Uterus (tissue), 4 donors: ENCODE measurements at places on chromosomes 12 and 14.

DNA sequence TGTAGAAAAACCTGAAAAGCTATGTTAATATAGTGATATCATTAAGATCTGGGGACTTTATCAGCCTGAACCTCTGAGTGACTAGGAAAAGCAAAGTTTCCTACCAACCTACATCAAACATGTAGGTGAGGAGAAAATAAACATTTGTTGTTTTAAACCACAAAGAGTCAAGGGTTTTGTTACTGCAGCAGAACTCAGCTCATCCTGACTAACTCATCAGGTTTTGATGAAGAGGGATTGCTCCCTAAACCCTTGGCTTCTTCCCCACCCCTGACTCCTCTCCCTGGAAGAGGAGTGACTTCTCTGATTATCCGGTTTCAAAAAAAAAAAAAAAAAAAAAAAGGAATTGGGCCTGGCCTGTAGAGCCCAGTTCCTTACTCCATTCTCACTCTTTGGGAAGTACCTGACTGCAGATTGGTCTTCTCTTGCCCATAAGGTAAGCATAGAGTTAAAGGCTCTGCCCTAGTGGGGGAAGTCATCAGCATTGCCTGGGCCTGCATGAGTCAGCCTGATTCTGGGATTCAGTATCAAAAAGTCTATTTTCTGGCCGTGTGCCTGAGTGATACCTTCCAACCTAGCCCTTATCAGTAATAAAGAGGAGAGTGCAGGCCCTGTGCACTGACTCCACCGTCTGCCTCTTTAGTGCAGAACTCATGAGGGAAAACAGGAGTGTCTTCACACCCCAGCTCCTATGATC lies 16.9 kb downstream of the BDKRB1 start:
- DNase-seq: no peak

GRCh38 chr12:56999456-56999855 lies 6.9 kb downstream of the ZBTB39 start:
- no peak for DNase-seq

- no peak for DNase-seq
Measured at GRCh38 chr14:106662936-106663550, 1136.7 kb downstream of the TMEM121 start.

DNA sequence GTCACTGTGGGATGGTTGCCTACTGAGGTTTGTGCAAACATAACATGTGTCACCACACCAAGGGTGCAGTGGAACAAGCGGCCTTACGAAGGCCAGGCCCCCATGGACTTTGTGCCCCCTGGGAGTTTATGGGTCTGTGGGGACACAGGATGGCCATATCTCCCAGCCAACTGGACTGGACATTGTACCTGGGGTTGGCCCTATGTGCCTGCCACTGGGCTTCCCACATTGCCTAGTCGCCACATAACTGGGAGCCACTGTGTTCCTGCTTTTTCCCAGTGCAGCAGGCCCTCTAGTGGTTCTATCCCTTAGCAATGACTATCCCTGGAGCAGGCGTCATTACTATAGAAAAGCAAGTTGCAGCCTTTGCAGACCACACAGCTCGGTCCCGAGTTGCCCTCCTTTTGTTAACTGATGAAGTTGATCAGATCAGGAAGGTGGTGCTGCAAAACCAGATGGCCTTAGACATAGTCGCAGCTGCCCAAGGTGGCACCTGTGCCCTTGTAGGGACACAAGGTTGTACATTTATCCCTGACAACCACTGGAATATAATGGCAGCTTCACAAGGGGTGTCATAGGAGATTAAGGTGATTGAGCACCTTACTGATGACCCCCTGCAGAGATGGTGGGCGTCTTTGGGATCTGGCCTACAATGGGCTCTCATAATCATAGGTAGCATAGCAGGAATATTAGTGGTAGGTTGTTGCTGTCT lies 15.2 kb upstream of the RNASE12 start:
- DNase-seq: no peak

GRCh38 chr12:15563663-15564062 lies 225.5 kb downstream of the EPS8 start:
- DNase-seq: no peak

DNA sequence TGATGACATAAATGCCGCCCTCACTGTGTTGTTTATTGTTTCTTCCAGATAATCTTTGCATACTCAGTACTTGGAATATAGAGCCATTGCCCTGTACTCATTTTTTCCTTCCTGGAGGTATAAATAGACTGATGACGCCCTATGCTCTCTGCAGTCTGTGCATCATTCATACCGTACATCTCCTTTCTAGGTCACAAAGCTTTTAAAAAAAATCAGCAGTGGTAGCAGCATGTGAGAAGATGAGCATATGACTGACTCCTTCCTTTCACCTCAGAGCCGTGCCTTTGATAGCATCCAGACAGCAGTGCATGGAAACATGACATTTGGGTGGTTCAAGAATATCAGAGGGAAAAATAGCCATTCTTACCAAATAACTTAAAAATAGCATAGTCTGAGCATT lies 77.3 kb downstream of the PDE3A start:
- DNase-seq: no peak

DNA sequence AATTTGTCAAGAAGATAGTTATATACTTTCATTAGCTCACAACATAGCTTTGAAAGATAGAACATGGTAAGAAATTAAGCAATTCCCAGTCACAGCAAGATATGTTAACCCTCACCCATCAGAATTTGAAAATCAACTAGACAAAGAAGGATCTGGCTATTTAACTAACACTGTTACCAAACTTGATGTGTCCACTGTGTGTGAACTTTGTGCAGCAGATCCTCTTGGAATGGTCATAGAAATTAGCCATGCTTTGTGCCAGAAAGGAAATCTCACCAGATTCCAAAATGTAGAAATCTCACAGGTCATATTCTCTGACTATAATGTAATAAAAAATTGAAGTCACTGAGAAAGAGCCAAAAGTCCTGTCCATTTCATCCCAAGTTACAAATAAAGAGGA lies 46.1 kb downstream of the ZNF664 start:
- no peak for DNase-seq

DNA sequence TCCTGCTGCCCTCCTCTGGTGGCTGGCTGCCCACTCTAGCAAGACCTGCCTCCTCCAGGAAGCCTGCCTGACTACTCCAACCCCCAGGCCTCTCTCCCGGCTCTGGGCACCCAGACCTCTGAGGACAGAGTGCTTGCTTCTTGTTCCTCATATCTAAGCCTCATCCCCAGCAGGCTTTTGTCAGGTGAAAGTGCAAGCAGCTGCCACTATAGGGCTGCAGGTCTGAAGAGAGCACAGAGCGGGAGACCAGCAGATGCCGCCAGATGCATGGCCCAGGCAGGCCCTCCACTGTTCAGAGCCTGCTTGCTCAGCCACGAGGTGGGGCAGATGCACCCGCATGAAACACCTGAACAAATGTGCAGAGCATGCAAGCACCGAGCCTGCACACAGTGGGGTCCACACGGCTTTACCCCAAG lies 73.0 kb downstream of the SERPINA3 start:
- DNase-seq: no peak

DNA sequence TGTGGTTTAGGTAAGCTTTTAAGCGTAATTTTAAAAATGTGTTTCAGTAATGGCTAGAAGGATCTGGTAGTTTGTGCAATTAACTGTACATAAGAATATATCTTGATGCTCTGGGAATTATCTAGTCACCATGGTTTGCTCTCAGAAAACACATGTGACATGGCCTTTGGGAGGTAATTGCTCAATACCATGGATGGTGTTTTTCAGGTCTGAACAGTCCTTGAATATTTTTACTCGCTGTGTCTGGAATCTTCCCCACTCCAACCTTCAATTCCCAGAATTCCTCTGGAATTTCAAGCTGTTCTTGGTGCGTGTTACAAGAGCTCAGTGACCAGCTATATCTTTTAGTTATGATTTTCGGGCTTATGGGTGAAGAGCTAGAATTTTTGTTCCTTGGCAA lies 85.3 kb downstream of the DAAM1 start:
- no peak for DNase-seq

- DNase-seq: no peak
Measured at GRCh38 chr12:9334964-9335363, 126.8 kb upstream of the PZP start.

DNA sequence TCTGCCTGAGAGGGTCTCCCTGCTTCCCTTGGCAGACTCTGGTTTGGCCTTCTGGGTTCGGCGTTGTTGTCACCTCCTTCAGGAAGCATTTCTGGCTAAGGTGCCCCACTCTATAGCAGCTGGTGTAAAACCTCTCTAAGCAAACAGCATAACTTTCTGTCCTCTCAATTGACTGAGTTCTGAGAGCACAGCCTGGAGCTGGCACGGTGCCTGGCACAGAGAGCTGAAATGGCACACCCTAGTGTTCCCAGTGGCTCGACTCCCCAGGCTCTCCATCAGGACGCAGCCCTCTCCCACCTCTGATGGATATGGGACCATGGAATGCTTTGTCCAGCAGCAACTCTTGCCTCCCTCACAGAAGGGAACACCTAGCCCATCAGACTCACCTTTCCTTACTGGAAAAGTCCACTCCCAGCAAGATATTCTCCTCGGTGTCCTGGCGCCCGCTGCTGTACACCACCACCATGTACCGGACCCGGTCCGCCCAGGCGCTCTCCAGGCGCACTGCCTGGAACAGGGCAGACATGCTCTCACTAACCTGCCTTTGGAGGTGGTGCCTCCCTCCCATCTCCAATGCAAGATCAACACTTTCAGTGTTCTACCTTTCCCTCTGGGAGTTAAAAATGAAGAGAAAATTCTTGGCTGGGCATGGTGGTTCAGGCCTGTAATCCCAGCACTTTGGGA lies 40.6 kb downstream of the SSH1 start:
- no peak for DNase-seq

DNA sequence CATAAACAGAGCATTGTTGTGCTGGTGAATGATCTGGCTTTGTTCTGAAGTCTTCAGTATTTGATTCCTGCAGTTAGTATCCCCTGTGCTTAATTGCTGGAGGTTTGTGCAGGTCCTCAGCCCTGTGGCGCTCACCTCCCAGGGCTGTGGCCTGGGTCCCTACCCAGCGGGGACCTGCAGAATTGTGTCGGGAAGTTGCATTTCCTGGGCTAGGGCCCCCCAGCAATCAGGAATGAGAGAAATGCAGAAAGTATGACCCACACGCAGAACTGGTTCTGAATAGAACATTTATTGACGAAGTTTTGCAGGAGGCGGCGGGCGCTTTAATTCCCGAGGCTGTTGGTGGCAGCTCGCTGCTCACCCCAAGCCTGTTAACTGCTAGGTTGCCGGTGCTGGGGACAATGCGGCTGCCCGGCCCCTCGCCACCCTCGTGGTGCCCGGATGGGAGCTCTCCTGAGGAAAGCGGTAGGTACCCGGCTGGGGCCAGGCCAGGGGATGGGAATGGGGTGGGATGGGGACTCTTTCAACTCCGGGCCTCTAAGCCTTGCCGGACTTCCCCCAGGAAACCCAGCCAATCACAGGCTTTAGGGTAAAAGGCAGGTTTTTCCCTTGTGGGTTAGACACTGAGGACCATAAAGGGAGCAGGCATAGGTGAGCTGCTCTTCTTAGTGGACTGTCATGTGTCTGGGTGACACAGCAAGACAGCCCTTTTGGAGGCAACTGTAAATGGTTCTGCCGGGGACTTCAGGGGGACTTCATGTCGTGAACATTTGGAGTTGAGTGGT lies 11.6 kb downstream of the PLEKHG3 start:
- no peak for DNase-seq

DNA sequence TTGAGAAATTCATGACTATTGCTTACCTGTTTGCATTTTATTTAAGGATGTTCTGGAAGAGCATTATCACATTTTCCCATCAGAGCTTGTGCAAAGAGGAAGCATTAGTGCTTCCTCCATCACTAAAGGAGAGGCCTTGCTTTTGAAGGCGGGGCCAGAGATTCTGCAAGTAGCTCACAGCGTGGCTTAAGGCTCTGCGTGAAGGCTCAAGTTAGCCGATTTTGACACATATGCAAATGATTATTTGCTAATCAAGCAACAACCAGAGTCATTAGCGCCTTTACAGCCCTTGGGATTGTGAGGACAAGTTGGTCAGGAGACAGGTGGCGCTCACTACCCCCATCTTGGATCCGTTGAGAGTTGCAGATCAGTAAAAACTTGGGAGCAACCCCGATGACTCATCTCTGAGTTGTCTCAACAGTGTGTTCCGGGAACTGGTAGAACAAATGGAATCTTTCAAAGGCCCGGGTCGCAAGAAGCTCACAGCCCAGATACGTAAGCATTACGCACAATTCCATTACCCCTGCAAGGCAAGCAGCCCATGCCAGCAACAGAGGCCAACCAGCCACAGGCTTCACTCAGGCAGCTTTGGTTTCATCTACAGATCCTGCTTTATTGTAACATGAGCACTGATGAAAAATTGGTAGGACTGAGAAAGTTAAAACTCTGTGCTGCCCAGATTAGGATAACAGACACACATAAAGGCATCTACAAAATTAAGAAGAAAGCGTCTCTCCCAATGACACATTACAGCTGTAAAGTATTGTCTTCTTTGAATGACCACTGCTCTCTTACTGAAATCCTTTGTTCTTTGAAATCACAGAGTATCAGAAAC lies 34.9 kb upstream of the SPTSSA start:
- peak; percentile 86 for DNase-seq
